ENCODE measurements at places on chromosomes 11 and 22. TPM values are rescaled to one million over a fixed set of nuclear protein-coding genes. Genes with fewer than 3 reads are reported as not detected.
A peak's percentile ranks its signal among the peaks of the same experiment; 100 is the strongest.

Gene MMP13
- total RNA-seq, result not detected

DNA sequence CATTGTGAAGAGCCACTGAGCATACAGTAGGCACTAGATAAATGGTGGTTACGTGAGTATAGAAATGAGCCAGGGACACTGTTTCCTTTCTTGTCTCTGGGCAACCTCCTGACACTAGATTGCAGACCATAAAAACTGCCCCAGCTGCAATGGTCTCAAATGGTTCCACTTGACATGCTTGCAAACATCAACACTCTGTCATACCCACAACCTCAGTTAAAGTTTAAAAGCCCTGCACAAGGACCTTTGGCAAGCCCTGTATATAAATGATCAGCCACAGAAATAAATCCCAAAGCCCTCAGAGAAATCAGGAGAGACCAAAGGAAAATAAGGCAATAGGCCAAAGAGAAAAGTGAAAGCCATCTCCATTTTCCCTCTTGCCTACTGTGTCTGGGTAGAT lies 20.7 kb downstream of the PLEKHA7 start:
- peaks cover 59% of the 10 kb centered on the region for H3K4me1 ChIP-seq
- no peak overlapping the region for H3K4me3 ChIP-seq
- H3K27ac ChIP-seq, result peak overlapping the region; percentile 72
- no peak for DNase-seq
- H3K36me3 ChIP-seq, result no peaks in the 10 kb centered on the region

Gene ZC3H12C
- 4.0 TPM for total RNA-seq

Gene LRRC4C
- 0.32 TPM for total RNA-seq

Gene NXPE1
- not detected for total RNA-seq

DNA sequence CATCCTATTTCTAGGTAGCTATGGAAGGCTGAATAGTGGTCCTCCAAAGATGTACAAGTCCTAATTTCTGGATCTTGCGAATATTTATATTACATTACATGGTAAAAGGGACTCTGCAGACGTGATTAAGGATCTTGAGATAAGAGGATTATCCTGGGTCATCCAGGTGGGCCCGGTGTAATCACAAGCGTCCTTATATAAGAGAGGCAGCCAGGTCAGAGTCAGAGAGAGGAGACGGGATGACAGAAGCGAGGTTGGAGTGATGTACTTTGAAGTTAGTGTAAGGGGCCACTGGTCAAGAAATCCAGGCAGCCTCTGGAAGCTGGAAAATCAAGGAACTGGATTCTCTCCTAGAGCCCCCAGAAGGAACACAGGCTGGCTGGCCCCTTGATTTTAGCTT lies 70.1 kb upstream of the MYOD1 start:
- H3K27me3 ChIP-seq, result no peaks in the 10 kb centered on the region
- no peak overlapping the region for H3K4me3 ChIP-seq
- no peaks in the 10 kb centered on the region for H3K4me1 ChIP-seq
- no peak for DNase-seq

Gene GPR83
- 0.18 TPM for total RNA-seq

DNA sequence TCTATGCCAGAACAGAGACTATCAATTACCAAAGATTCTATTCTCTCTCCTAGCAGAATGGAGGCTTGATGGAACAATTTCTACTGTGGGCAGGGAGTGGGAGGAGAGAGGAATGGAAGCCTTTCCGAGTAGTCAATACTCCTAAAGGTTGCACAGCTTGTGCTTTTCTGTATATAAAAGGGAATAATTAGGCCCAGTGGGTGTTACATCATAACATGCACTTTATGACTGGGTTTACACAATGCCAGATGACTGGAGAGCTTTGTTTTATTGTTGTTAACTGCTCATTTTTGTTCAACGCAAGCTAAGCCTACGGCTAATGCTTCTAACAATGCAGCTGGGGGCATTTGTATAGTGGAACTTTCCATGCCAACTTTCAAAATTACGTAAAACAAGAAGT lies 2237.9 kb upstream of the RAG2 start:
- no peaks in the 10 kb centered on the region for H3K4me1 ChIP-seq
- no peaks in the 10 kb centered on the region for H3K36me3 ChIP-seq
- no peak for DNase-seq

- no peak for DNase-seq
- H3K27me3 ChIP-seq, result no peaks in the 10 kb centered on the region
- no peaks in the 10 kb centered on the region for H3K36me3 ChIP-seq
These were observed 17.4 kb downstream of the TUB start for GRCh38 chr11:8098361-8098760.

GRCh38 chr22:40056559-40056958 lies 61.8 kb downstream of the FAM83F start:
- H3K36me3 ChIP-seq, result no peaks in the 10 kb centered on the region
- H3K27ac ChIP-seq, result no peak overlapping the region
- peaks cover 6% of the 10 kb centered on the region for H3K4me1 ChIP-seq

GRCh38 chr22:33706100-33706499 lies 214.2 kb downstream of the LARGE1 start:
- H3K4me1 ChIP-seq, result no peaks in the 10 kb centered on the region
- no peaks in the 10 kb centered on the region for H3K36me3 ChIP-seq
- H3K27ac ChIP-seq, result no peak overlapping the region
- DNase-seq, result no peak
- H3K4me3 ChIP-seq, result no peak overlapping the region
- H3K27me3 ChIP-seq, result no peaks in the 10 kb centered on the region

Gene CSKMT
- total RNA-seq, result 2.3 TPM

DNA sequence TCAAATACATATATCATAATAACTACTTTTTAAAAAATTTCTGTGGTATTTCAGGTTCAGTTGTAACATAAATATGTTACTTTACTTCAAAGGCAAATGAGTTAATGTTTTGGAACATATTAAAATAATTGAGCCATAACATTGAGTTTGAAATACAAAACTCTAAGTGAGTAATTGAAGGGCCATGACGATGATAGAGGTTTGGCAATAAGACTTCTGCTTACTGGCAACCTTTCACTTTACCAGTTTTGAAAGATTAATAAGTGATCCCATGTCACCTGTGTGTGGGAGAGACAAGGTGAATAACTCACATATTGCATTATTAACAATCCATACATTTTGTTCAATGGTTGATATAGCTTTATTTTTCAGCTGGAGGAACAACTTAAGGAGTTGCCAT lies 144.4 kb downstream of the GRIA4 start:
- H3K36me3 ChIP-seq, result no peaks in the 10 kb centered on the region
- no peaks in the 10 kb centered on the region for H3K27me3 ChIP-seq
- no peaks in the 10 kb centered on the region for H3K4me1 ChIP-seq
- no peak overlapping the region for H3K27ac ChIP-seq
- no peak overlapping the region for H3K4me3 ChIP-seq

Gene BSX
- total RNA-seq, result not detected

DNA sequence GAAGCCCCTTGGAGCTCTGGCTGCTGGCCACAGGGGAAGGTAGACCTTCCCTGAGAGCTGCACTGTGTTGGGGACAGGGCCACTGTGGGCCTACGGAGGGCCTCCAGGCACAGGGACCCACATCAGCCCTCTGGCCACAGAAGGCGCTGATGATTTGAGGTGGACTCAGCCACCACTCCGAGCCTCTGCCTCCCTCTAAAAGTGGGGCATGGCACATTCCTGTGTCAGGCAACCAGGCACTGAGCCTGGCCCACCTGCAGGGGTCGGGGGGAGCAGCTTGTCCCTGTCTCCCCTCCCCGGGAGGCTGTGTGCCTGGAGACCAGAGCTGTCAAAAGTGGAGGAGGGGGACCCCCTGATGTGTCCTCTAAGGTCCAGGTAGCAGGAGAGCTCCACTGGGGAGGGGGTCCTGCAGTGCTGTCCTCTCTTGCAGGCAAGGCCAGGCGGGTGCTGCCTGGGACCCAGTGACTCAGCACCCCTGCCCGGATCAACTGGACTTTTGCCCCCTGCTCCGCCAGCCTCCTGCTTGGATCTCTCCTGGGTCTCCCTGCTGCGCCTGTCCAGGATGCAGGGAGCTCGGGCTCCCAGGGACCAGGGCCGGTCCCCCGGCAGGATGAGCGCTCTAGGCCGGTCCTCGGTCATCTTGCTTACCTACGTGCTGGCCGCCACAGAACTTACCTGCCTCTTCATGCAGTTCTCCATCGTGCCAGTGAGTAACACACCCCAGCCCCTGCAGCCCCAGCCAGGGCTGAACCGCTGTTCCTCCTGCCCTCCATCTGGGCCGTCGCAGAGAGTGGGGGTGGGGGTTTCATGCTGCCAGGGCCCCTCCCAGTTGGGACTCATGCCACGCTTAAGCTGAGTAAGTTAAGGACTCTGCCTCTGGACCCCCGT lies 17.5 kb upstream of the CDKN1C start:
- peak; percentile 88 for DNase-seq
- H3K36me3 ChIP-seq, result no peaks in the 10 kb centered on the region
- H3K4me3 ChIP-seq, result peak overlapping the region; percentile 71
- no peaks in the 10 kb centered on the region for H3K27me3 ChIP-seq
- no peaks in the 10 kb centered on the region for H3K4me1 ChIP-seq

DNA sequence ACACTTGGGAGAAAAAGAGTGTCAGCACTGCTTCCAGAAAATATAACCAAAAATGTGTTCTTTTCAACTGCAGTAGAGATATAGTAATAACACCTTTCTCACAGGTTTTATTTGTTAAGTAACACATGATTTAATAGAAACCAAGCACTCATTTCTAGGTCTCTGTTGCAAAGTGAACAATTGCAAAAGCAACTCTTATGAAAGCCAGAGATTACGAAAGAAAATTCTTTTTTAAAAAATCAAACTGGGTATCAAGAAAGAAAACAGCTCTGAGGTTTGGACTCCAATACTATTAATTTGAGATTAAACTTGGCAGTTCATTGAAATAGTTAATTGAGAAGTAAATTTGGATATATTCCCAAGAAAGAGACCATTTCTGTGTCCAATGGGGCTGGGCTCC lies 9.8 kb upstream of the XKR3 start:
- DNase-seq, result no peak
- no peaks in the 10 kb centered on the region for H3K4me1 ChIP-seq
- no peak overlapping the region for H3K27ac ChIP-seq
- H3K36me3 ChIP-seq, result no peaks in the 10 kb centered on the region

GRCh38 chr11:70247042-70247709 lies 23.3 kb upstream of the PPFIA1 start:
- H3K27ac ChIP-seq, result no peak overlapping the region
- no peak overlapping the region for H3K4me3 ChIP-seq
- H3K27me3 ChIP-seq, result no peaks in the 10 kb centered on the region

GRCh38 chr11:68666849-68667248 lies 17.5 kb upstream of the GAL start:
- no peak overlapping the region for H3K27ac ChIP-seq
- peak; percentile 19 for DNase-seq
- H3K36me3 ChIP-seq, result no peaks in the 10 kb centered on the region
- no peaks in the 10 kb centered on the region for H3K4me1 ChIP-seq
- no peak overlapping the region for H3K4me3 ChIP-seq
- no peaks in the 10 kb centered on the region for H3K27me3 ChIP-seq

Gene MLC1
- total RNA-seq, result not detected

Gene ATP5MG
- 127 TPM for total RNA-seq

Gene TNRC6B
- 20.5 TPM for total RNA-seq

Gene PES1
- total RNA-seq, result 24.0 TPM
